ENCODE measurements at places on chromosomes 7 and 10.
A peak's percentile ranks its signal among the peaks of the same experiment; 100 is the strongest.

GRCh38 chr7:118080947-118081346, 103.0 kb upstream of the LSM8 start:
- peak; percentile 42 for DNase-seq

GRCh38 chr10:124955868-124956267, 13.9 kb downstream of the ZRANB1 start:
- no peak for DNase-seq

- DNase-seq: no peak
Observed at GRCh38 chr10:16988900-16989299, 140.7 kb downstream of the CUBN start.

- no peak for DNase-seq
Observed at GRCh38 chr10:61844116-61844822, 57.2 kb upstream of the ARID5B start.

DNA sequence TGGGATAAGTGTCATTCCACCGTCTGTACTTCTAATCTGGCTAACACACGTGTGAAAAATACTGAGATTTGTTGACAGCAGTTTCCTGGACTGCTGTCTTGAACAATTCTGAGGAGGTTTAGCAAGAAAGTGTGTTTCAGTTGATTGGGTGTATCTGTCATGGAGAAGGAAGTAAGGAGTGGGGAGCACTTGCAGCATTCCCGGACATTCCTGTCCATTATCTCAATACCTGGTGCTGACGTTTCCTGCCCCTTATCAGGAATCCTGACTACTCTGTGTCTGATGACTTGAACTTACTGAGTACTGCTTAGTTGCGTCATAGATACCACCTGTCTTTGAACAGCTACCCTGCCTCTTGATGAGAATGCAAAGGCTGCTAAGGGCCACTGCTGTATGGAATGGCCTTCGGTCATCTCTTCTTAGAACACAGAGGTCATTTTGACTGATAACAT, 72.0 kb upstream of the VKORC1L1 start:
- no peak for DNase-seq

DNA sequence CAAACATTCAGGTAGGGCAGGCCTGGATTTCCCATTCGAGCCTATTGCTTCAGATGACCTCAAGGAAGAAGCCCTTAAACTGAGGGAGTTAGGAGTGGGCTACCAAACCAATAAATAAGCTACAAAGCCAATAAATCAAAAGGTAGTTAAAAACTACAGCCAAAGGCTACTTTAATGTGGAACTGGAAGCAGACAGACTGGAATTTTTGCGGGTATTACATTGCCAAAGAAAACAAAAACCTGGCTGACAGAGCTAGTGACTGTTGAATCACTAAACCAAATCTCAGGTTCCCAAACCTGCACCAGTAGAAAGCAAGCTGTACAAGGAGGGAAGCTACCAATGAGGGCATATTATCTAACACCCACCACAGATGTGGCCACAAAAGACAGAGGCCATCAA, 315.6 kb downstream of the GRM8 start:
- DNase-seq: no peak

GRCh38 chr10:11796474-11796873, 26.7 kb upstream of the PROSER2 start:
- DNase-seq: no peak

GRCh38 chr7:45459476-45459875, 114.7 kb upstream of the ADCY1 start:
- no peak for DNase-seq

DNA sequence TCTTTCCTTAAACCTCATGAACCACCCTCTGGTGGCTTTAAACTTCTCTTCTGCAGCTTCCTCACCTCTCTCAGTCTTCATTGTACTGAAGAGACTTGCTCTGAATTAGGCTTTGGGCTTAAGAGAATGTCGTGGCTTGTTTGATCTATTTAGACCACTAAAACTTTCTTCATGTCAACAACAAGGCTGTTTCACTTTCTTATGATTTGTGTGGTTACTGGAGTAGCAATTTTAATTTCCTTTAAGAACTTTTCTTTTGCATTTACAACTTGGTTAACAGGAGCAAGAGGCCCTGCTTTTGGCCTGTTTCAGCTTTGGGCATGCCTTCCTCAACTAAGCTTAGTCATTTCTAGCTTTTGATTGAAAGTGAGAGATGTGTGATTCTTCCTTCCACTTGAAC, 38.1 kb upstream of the CDHR3 start:
- no peak for DNase-seq

GRCh38 chr7:41786404-41786803, 83.5 kb upstream of the INHBA start:
- DNase-seq: no peak

GRCh38 chr7:37421861-37422500, 26.7 kb downstream of the ELMO1 start:
- no peak for DNase-seq

DNA sequence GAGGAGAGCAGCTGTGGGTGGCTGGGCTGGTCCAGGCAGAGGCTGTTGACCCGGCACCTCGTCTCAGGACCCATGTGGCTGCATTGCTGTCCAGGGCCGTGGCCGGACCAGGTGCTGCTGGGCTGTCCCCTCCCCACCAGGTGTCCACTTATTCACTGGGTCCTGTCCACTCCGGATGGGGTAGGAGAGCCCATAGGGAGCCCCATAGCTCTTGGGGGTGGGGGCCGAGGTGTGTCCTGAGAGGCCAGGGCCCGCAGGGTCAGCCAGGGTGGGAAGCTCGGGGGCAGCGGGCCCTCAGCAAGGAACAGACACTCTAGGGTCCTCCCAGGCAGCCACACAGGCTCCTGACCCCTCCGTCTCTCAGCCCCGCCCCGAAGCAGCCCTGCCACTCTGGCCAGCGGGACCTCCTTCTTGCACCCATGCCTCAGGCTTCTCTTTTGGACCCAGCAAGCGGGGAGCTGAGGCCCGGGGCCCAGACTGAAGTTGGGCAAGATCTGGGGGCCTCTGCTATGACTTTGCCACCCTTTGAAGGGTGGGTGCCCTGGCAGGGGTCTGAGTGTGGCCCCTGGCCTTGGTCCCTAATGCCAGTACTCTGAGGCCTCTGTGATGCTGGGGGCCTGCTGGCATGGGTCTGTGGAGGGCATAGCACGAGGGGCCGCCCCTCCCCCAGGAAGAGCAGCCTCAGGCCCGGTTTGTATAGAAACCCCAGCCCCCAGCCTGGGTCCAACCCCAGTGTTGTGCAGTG, 86.4 kb downstream of the NKX6-2 start:
- DNase-seq: no peak

- DNase-seq: no peak
Observed at GRCh38 chr7:16113058-16113457, 308.3 kb downstream of the CRPPA start.

GRCh38 chr7:19930851-19931250, 157.4 kb upstream of the TMEM196 start:
- DNase-seq: no peak

DNA sequence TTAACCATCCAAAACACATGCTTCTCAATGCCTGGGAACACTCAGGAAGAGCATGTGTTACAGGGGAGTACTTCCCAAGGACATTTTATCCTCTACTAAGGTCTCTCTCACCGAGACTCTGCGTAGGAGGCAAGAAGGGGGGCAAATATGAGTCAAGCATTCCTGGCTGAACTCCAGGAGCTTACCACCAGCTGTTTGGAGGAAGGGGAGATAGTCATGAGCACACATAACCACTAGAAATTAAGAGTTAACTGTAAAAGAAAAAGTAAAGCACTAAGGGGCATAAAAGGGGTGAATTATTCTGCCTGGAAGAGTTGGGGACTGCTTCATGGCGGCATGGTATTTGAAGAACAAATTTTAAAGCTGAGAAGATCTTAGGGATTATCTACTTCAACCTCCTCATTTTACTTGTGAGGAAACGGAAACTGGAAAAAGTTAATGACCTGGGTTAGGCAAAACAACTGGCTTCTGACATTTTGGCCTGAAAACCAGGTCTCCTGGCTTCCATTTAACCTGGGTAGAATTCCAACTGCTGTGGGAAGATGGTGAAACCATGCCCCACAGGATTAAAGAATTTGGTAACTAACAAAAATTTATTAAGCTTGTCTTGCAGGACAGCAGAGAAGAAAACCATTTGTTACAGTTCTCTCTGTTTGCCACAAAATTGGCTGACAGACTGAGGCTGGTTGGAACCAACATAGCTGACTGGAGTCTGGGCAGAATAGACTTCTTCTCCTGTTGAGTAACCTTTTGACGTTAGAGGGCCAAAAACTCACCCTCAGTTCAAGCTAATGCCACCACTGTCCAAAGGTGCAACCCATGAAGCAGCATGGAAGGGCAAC, 85.5 kb downstream of the SLC25A13 start:
- DNase-seq: peak; percentile 90

DNA sequence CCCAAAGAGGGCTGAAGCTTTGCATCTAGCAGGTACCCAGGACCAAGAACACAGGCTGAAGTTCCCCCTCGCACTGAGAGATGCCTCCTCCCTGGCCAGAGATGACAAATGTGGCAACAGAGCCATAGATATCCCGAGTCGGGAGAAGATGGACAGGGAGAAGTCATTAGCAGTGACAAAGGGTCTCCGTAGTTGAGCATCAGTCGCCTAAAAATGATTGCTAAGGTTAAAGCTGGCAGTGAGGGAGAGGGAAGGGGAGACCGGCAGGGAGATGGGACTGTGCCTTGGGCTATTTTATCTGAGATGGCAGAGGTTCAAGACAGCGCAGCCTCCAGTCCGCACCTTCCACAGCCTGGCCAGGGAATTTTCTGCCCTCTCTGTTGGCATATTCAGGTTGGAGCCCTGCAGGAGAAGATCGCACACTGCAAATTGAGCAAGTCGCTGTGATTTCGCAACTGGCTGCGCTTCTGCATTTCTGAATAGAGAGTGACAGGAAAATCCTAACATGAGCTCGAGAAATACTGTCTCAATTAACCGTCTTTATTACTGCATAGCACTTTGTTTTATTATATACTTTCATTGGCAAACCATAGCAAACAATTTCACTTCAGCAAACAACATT, 238.9 kb upstream of the GPR26 start:
- no peak for DNase-seq

GRCh38 chr7:22193450-22193983, 163.4 kb downstream of the RAPGEF5 start:
- peak; percentile 27 for DNase-seq

GRCh38 chr7:130367836-130368746, 12.2 kb upstream of the CPA1 start:
- no peak for DNase-seq

DNA sequence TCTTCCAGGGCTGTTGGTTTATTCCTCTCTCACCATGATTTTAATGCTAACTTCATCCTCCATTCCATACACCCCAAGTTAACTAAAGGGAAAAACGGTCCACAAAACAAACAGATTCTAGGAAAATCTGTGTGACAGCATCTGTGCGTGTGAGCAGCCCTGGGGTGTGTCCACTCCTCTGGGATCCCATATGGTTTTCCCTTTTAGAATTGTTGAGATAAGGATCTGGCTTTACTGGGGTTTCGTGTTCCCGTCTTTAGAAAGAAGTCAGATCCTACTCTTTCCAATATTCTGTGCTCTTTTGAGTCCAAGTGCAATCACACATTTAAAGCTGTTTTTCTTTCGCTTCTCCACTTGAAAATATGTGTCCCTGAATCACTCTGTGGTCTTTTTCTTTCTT, 257.1 kb downstream of the KLF6 start:
- peak; percentile 38 for DNase-seq

GRCh38 chr10:67608001-67608400, 88.0 kb downstream of the CTNNA3 start:
- no peak for DNase-seq

GRCh38 chr7:51005074-51005473, 222.4 kb upstream of the GRB10 start:
- no peak for DNase-seq

DNA sequence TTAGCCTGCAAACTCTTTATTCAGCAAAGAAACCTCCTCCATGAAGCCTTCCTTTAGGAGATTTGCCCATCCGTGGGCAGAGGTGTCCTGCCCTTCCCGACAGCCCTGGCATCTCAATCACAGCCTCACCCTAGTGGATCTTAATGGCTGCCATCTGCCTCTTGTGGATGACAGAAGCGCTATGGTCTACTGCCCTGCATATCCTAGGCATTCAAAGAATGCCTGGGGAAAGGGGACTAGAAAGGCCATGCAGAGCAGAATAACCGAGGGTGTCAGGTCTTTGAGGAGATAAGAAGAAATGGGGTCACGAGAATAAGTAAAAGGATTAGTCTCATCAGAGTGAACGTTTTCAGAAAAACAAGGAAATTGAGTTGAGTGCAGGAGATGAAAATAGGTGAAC, 57.7 kb upstream of the SPOCK2 start:
- no peak for DNase-seq

GRCh38 chr10:18610517-18610916, 40.9 kb downstream of the NSUN6 start:
- DNase-seq: peak; percentile 45

DNA sequence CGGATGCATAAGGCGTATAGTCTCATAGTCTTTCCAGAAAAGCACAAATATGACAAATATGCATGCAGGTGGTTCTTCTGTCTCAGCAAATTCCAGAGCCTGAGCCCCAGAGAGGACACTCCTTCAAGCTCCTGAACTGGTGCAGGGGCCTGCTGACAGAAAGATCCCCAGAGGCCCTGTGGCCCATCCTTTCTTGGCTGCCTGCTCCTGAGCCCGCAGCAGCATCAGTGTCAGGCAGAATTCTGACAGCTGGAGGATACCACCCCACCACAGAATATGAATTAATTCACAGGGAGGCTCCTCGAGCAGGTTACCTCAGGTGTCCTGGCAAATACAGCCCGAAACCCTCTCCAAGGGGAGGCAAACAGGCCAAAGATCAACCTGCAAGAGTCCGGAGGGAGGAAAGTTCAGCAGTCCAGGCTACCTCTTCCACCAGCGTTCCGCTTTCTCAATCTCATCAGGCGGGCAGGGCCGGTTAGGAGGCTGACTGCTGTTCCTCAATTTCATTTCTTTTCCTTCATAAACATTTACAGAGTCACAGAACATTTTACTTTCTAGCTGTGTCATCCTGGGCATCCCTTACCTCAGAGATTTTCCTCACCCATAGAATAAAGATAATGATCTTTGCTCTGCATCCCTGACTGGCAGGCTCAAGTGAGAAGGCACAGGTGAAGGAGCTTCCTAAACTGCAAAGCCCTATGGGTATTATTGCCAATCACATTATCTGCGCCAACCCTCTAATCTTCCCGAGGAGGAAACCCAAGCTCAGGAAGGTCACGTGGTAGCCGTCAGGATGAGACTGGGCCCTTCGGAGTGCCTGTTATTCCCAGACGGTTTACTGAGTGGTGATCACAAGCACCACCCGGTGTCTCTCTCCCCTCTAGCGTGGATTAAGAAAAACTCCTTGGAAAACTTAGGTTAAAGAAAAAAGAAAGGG, 1.4 kb downstream of the DNAJB12 start:
- DNase-seq: peak; percentile 29

GRCh38 chr10:5566614-5567013, 41.9 kb downstream of the CALML3 start:
- DNase-seq: no peak

- DNase-seq: no peak
Observed at GRCh38 chr7:106731187-106731586, 70.2 kb upstream of the CCDC71L start.

Data from fibroblast of skin of abdomen (primary cell).